Thyroid gland (tissue), 4 donors: ENCODE measurements at places on chromosomes 12 and 14.

GRCh38 chr12:27614386-27614785, 81.9 kb upstream of the REP15 start:
- no peak for DNase-seq

- no peak for DNase-seq
Measured at GRCh38 chr12:130762319-130762675, 46.2 kb upstream of the RIMBP2 start.

DNA sequence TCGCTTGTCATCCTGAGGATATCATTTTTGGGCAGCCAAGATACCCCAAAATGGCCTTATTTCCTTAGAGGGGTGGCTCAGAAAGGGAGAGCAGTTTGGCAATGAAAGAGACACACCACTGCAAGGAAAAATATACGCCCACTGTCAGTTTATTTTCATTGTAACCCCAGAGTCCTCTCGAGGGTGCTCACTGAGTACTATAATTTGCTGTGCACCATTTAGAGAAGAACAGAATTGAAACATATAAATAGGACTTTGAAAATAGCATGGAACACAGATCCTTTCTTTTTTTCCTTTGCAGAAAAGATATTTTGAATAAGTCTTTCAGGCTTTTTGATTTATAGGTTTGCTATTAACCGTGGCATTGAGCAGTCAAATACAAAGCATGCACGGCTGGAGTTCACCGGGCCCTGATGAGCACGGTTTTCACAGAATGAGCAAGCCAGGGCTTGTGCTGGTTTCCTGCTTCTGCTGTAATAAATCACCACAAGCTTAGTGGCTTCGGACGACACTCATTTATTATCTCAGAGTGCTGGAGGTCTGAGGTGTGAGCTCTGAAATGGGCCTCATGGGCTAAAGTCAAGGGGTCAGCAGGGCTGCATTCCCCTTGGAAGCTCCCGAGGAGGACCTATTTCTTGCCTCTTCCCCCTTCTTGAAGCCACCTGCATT, 152.3 kb downstream of the ZNF664 start:
- DNase-seq = no peak

DNA sequence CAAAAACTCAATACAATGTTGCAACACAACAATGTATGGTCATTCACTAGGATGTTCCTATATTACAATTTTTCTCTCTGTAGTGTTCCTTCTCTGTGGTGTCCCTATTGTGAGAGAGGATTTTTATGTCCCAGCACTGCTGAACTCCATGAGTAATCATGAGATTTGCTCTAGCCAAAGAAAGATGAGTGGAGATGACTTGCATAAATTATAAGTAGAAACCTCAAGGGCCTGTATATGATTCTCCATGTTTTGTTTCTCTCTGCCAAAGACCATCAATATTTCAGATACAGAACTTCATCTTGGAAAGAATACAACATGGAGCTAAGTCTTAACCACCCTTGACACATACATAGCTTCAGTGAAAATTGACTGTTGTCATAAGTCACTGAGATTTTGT, 579.1 kb downstream of the TMTC2 start:
- DNase-seq = no peak

DNA sequence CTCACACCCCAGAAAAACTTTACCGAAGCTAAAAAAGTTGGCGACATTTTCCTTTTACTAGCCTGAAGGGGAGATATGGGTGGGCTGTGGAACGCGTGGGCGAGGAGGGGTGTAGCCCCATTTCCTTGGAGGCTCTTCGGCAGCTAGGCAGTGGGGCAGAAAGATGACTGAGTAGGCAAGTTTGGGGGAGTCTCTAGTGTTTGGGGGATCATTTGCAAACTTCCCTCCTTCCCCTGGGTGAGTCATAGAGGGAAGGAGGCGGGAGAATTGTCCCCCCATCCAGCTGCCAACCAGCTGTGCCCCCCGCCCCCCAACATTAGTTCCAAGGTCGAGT, 2.3 kb downstream of the GLI1 start:
- no peak for DNase-seq
